Cortex of kidney (tissue), 1 donor: ENCODE measurements at places on chromosomes 2 and 18.

DNA sequence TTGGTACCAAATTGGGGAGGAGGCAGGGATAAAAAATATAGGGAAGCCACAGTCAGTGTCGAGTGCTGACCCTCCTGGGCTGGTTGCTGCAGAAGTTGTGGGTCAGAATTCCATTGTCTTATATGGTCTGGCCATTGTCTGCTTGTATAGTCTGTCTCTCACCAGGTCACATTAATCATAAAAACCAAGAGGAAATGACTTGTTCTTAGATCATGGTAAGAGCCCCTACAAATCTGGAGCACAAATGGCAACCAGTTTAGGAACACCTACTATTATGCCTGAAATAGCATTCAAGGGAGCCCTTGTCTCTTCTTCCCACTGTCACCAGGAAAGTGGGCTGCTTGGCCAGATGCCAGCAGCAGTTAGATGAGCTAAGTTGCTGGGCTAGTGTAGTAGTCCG lies 119.7 kb upstream of the RMP24 start:
- DNase-seq = no peak

DNA sequence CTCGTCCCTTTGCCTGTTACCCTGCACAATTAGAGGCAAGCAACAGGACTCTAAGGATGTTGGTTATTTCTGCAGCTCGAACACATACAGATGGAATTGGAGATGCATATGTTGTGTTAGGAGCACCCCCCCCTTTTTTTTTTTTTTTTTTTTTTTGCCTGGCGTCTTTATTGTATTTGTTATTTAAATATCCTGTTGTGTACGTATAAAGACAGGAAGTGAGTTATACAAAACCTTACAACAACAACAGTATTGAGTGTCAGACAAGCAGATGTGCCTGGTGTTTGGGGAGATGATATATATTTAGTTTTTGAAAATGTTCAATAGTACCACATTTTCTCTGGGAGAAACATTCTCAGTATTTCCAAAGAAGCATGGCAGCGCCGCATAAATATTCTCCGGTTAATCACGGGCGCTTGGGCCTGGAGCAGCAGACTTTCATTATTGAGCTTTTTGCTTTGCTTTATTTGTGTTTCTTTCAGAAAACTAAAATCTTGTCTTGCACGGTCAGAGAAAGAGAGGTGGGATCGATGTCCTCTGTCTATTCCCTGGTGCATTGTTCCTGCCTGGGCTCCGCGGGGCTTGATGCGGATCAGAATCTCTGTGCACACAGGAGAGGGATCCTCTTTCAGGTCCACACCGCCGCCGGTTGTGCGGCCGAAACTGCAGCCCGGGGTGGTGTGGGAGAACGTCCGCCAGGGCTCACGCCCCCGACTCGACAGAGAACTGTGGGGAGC lies 23.2 kb upstream of the ZNF516 start:
- DNase-seq = no peak

DNA sequence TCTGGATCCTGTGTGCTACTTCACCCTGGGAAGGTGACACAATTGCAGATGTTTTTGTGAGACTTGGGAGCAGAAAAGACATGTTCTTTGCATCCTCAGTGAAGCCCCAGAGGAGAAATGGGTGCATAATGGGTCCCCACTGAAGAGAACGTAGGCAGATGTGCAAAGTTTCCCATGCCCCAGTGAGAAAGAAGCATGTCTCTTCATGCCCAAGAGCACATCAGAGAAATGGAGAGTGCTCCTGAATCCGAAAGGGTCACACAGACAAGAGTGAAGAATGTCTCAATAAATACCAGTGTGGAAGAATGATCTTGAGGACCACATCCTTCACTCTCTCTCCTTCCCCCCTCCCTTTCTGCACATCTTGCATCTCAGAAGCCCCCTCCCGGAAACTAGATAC lies 167.7 kb downstream of the TMEM247 start:
- no peak for DNase-seq

DNA sequence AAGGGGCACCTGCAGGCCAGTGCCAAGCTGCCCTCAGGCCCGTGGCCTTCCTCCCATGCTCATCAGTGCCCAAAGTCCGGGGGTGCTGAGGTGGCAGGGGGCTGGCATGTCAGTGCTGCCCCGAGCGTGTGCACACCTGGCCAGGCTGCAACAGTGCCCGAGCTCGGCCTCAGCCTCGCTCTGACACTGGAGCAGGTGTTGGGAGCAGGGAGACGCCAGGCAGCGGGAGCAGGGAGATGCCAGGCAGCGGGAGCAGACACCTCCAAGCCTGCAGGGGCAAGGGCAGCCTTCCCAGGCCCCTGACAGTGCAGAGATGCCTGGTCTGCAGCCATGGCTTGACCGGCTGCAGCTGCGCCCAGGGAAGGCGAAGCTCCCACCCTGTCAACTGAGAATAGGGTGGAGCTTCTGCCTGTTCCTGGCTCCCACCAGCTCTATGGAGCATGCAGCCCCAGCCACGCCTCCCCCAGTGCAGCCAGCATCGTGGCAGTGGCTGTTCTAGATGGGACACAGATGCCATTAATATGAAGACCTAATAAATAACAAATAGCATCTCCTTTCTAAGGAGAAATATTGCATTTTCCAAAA lies 82.4 kb downstream of the DTNB start:
- DNase-seq = no peak

- no peak for DNase-seq
Measured at GRCh38 chr18:11726556-11726955, 37.5 kb downstream of the GNAL start.

DNA sequence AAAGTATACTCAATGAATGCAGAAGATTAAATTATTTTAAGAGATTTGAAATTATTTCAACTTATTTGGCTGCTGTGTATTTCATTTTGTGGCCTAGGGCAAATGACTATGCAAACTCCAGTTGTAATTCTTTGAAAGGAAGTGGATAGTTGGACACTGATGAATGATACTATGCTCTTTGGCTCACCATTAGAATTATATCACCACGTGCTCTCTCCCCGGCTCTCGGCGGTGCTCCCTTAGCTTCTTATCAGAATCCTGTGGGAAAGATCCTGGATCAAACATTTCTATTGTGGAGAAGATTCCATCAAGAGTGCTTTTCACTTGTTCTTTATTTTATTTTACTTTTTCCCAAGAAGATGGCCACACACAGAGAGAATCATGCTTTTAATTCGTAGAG lies 55.2 kb downstream of the ADCYAP1 start:
- DNase-seq = no peak

- DNase-seq = no peak
Measured at GRCh38 chr2:57880967-57881366, 165.6 kb upstream of the VRK2 start.

DNA sequence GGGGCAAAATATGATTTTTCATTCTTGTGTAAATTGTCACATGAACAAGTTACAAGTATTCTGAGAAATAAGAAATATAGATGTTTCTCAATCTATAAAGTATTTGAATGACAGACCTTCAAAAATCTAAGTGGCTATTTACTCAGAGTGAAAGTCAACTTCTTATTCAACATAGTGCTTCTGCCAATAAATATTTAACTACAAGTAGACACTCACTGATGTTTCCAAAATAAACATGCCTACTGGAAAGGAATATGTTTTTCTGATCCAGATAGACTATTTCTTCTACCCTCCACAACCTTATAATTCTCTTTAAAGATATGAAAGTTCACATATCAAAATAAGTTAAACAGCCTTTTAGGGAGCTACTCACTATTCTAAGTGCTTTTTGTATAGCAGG lies 296.3 kb downstream of the DSC3 start:
- no peak for DNase-seq

GRCh38 chr2:26672818-26673393 lies 19.6 kb upstream of the KCNK3 start:
- no peak for DNase-seq

DNA sequence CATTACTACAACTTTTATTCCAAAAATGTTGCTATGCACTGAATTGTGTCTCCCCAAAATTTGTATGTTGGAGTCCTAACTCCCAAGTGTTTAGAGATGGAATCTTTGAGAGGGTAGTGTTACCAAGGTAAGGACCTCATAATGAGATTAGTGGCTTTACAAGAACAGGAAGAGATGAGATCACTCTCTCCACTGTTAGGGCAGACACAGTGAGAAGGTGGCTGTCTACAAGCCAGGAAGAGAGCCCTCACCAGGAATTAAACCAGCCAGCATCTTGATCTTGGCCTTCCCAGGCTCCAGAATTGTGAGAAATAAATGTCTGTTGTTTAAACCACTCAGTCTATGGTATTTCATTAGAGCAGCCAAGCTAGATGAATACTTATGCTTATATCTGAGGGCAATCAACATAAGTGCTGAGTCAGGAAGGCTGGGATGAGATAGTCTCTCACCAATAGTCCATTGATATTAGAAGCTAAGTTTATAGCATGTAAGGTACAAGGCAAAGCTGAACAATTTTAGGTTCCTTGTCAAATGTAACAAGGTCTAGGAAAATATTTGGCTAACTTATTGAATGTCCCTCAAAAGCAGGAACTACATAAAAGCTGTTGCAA lies 317.6 kb upstream of the REG3G start:
- DNase-seq = no peak

GRCh38 chr2:52036853-52037252 lies 1004.9 kb upstream of the NRXN1 start:
- no peak for DNase-seq

- DNase-seq = no peak
Measured at GRCh38 chr2:2600366-2600765, 269.3 kb upstream of the MYT1L start.

GRCh38 chr18:3538456-3538855 lies 88.5 kb downstream of the TGIF1 start:
- DNase-seq = no peak

DNA sequence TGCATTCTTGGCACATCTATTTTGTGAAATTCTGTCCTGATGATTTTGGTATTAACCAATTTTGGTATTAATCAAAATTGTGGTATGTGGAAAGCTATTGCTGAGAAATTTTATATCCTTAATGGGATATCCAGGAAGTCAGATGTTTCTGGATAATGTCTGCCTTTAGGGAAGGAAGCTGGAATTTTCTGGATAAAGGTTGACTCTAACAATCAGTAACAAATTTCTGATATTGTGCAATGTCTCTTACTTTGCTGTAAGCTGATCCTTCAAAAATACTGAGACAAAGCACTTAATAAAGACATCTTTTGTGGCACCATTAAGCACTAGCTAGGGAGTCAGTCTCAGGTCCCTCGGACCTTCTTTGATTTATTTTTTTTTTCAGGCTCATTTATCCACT lies 100.8 kb upstream of the UGP2 start:
- DNase-seq = no peak

- no peak for DNase-seq
Measured at GRCh38 chr2:61816480-61817355, 37.1 kb downstream of the FAM161A start.

- DNase-seq = no peak
Measured at GRCh38 chr18:58960946-58961722, 96.5 kb downstream of the ZNF532 start.

DNA sequence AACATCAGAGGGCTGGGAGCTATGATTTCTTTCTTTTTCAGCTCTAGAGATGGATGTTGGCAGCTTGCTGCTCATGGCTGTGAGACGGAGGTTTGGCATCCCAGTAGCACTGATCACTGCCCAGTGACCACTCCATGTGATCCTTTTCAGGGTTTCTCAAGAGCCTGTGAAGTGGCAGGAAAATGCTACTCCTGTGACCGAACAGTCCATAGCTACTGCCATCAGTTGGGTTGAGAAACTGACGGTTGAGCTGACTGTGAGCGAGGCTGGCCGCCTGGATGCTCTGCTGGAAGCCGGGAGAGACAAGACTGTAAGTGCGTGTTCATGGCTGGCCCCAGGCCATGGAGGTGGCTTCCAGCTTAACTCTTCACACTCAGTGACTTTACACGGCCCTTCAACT lies 34.2 kb downstream of the VWA3B start:
- DNase-seq = no peak

DNA sequence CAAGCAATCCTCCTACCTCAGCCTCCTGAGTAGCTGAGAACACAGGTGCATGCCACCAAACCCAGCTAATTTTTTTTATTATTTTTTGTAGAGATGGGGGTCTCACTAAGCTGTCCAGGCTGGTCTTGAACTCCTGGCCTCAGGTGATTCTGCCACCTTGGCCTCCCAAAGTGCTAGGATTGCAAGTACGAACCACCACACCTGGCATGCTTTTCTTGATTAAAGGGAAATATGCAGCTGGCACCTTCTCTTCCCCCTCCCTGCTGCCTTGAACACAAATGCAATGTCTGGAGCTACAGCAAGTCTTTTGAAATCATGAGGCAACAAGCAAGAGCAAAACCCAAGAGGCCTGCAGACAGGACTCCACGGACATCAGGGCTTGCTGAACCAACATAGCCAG lies 26.8 kb upstream of the BIN1 start:
- DNase-seq = no peak

DNA sequence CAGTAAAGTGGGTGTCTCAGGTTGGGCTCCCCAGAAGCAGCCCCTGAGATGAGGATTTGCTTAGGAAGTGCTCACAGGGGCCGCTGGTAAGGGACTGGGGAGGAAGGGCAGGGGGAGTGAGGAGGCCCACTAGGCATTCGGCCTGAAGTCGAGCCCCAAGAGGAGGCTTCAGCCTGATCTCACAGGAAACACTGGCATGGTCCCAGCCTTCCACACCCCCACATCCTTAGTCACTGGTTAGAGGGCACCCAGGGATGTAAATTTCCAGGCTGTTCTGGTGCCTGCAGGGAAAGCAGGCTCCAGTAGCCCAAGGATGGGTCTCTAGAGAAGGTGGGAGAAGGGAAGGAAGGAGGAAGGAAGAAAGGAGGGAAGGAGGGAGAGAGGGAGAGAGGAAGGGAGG lies 22.4 kb upstream of the KCNK3 start:
- no peak for DNase-seq

DNA sequence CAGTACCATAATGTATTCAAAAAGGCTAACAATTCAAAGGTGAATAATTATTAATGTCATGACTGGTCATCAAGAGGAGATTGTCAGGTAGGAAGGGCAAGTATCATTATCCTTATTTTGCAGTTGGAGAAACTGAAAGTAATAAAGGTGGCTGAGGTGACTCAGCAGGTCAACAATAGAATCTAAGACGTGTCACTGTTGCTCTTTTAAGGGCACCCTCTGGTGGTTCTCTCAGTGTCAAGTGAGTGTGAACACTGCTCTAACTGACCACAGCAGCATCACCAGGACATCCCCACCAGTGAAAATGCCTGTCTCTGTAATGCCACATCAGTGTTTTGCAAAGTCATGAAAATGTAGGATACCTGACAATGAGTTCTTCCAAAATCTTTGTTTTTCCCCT lies 69.7 kb downstream of the DCC start:
- DNase-seq = no peak

DNA sequence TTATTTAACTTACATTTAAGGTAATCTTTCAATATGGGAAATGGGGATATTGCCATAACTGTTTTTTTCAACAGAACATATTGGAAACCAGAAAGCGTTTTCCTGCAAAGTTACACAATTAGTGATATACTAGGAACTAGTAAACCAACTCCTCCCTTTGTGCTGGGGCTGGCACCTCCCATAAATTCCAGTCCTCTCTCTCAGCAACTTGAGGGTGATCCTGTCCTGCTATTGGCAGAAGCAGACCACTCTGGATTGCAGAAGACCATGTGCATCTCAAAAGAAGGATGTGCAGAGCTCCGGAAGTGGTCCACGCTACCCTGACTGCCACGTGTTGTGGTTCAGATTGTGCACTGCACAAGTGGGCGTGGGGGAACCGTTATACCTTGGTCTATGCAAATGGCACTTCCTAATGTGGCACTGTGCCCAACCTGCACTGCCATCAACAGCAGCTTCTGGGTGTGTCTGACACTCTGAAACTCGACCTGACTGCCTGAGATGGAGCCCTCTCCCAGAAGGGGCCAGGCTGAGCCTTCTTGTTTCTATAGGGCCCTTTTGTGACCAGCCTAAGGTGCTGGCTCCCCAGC lies 219.2 kb downstream of the ZNF516 start:
- no peak for DNase-seq
